ENCODE measurements at places on chromosomes 7 and 10. TPM values are rescaled to one million over a fixed set of nuclear protein-coding genes. Genes with fewer than 3 reads are reported as not detected.

Gene CRHR2
- not detected for total RNA-seq

Gene LDB3
- 5.9 TPM for total RNA-seq

GRCh38 chr10:19209319-19209718 lies 160.7 kb downstream of the MALRD1 start:
- no peak for DNase-seq

Gene OR2A12
- total RNA-seq = not detected

Gene SPDYE1
- total RNA-seq = not detected

DNA sequence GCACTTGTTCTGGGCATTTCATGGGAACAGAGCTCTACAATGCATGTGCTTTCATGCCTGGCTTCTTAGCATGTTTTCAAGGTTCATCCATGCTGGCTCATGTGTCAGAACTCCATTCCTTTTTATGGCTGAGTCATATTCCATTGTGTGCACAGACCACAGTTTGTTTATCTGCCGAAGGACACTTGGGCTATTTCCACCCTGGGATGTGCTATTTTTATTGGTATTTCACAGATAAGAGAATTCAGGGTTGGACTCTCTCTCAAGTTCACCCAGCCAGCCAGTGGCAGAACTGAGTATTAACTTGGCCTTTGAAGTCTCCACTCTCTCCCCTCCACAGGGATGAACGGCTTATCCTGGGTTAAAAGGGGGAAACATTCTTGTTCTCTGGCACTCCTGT lies 190.7 kb upstream of the GPR26 start:
- no peak for DNase-seq

Gene SLC26A5
- total RNA-seq = not detected

Gene TAS2R41
- not detected for total RNA-seq

GRCh38 chr10:102581981-102582580 lies 62.2 kb upstream of the TRIM8 start:
- no peak for DNase-seq
